ENCODE measurements at places on chromosomes 16 and 17.

DNA sequence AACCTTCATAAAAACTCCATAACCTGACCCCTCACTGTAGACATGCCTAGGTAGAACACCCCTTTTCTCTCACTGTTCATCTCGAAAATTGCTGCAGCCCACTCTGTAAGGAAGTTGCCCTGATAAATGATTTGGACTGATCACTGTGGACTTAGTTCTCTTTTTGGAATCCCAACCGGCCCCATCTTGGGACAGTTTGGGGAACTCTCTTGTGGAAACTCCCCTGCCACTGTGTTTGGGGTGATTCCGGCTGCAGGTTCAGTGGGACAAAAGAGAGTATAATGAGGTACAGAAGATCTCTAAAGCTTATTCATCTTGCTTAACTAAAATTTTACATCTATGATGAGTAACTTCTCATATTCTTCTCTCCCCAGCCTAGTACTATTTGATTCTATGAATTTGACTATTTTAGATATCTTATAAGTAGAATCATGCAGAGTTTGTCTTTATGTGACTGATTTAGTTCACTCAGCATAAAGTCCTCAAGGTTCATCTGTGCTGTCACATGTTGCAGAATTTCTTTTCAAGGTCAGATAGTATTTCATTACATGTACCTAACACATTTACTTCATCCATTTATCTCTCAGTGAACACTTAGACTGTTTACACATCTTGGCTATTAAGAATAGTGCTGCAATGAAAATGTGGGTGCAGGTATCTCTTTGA lies 84.9 kb downstream of the ABCA8 start:
- DNase-seq, result no peak

DNA sequence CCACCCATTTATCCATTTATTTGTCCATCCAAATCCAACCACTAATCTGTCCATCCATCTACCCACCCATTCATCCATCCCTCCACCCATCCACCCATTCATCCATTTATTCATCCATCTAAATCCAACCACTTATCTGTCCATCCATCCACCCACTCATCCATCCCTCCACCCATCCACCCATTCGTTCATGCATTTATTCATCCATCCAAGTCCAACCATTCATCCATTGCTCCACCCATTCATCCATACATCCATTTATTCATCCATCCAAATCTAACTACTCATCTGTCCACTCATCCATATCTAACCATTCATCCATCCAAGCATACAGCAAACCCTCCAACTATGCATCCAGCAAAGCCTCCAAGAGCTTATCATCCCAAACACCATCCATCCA lies 267.3 kb downstream of the XYLT1 start:
- DNase-seq, result no peak

DNA sequence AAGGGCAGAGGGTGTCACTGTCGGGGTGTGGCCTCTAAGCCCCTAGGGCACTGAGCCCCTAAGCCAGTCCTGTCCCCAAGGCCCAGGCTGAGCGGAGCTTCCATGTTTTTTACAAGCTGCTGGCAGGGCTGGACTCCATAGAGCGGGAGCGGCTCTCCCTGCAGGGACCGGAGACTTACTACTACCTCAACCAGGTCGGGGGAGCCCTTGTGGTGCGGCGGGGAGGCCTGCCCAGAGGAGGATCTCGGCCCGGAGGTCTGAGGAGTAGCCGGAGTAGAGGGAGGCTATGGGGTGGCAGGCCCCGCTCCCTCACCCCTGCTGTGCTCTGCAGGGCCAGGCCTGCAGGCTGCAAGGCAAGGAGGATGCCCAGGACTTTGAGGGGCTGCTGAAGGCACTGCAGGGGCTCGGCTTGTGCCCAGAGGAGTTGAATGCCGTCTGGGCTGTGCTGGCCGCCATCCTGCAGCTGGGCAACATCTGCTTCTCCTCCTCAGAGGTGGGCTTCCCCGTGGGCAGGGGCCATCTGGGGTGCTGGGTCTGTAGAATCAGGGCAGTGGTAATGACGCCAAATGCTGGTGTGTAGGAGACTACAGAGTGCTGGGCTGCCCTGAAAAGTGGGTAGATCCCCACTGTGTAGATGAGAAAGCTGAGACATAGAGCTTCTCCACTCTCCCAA lies 4.9 kb downstream of the MYO15B start:
- DNase-seq, result no peak

DNA sequence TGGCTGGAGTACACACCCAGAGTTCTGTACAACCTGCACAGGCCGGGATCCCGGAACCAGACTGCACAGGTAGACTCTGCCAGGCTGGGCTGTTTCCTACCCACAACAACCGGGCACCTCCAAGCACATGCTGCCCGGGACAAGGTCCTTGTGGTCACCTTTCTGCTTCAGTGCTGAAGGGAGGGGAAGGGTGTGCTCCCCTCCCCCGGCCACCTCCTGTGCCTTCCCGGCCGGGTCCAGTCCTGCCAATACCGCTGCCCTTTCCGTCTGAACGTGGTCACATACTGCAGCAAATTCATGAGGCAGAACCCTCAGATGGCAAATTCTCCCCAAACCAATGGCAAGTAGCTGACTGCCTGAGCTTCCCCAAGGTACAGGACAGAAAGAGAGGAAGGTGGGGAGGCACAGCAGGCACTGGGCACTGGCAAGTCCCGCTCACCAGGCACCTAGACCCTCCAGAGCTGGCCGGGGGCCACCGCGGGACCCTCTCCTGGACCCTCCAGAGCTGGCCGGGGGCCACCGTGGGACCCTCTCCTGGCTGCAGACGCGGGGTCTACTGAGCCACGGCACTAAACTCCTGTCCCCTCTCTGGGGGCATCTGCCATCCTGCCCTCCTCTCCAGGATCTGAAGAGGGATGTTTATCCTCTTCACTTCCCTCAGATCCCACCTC lies 22.8 kb downstream of the SLC43A2 start:
- no peak for DNase-seq

DNA sequence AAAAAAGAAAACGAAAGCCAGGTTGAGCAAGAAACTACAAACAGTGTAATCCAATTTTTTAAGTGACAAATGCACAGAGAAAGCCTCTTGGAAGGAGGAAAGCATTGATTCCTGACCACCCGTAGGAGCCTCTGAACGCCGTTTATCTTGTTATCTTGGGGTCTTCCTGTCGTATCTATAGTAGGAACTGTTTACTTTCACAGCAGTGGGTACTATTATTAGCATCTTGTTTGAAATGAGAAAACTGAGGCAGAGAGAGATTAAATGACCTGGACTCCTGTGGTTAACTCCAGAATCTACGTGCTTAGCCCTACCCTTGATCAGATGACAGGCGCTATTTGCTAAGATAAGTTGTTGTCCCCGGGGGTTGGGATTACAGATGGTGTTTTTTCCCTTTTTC lies 196.7 kb upstream of the FOXF1 start:
- DNase-seq, result no peak

DNA sequence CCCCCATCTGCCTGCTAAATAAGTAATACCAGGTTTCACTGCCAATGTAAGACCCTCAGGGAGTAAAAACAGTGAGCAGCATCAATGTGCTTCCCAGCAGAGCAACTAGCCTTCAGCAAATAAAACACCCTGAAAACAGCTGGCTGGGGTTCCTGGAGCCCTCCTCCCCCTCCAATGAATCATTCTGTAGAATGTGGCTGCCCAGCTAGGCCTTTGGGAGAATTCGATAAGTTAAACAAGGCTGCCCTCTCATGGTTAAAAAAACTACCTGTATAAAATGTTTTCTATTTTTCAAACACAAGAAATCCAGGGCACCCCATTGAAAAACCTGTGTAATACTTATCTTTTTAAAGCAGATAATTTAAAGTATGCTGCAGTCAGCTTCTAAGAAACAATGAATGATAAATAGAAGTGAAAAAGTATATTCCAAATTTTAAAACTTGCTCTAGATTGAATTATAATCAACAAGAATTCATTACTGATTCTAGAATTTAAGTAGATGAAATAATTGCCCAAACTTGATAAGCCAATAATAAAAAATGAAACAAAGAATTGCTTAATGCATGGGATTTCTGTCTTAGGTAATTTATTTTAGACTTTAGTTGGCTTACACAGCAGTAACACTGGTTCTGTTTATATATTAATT lies 9.4 kb upstream of the TOM1L1 start:
- DNase-seq, result peak; percentile 49

GRCh38 chr17:48054238-48055185 lies 6.4 kb downstream of the NFE2L1 start:
- DNase-seq, result peak; percentile 97

- DNase-seq, result no peak
These were observed 13.7 kb upstream of the VWA3A start for GRCh38 chr16:22078656-22079055.

- no peak for DNase-seq
These were observed 30.9 kb downstream of the IL4R start for GRCh38 chr16:27344721-27345120.

- DNase-seq, result no peak
These were observed 38.6 kb downstream of the CPNE2 start for GRCh38 chr16:57130950-57131321.

DNA sequence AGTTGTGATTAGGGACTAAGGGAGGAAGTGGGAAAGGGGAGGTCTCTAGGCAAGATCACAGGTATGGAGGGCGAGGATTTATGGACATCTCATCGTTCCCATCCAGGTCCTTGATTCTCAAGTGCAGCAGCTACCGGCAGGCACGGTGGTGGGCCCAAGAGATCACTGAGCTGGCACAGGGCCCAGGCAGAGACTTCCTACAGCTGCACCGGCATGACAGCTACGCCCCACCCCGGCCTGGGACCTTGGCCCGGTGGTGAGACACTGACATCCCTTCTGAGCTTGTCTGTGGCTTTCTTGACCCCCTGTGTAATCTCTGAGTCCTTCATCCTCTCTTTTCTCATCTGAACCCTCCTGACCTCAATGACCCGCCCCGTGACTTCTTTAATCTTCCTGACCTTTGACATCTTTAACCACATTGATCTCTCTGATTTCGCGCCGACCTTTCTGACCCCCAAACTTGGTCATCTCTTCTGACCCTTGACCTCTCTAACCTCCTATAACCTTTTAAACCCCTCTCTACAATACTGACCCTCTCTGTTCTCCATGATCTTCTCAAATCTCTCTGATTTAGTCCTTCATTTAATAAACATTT lies 3.8 kb downstream of the PLD2 start:
- no peak for DNase-seq

DNA sequence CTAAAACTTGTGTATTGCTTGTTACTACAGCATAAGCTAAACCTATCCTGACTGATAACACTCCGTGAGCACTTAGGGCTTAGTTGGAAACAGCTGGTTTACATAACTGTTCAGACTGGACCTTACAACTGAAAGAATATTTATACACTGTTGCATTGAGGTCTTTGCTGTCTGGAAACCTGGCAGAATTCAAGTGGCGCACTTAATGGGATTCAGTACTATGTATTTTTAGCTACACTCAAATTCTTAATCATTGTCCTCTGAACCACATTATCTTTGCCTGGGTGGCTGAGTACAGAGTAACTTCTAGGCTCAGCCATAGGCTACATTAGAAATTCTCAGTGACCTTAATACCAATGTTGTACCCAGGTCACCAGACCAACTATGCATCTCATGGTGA lies 172.9 kb downstream of the PMP22 start:
- no peak for DNase-seq

DNA sequence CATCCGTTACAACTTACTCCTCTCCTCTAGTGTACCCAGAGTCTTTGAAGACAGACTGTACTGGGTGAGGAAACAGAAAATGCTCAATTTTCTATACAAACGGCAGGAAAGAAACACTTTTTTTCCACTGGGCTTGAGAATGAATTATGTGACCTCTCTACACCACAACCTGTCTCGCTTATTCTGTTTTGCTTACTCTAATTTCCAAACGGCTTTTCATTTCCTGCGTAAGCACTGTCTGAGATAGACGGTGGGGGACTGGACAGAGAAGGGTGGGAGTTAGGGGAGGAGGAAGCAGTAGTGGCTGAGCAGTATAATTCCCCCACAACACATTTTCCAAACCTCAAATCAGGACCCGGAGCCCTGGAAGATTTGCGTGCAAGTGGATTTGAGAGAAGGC lies 191.4 kb upstream of the SDK2 start:
- peak; percentile 45 for DNase-seq

- DNase-seq, result no peak
These were observed 12.5 kb downstream of the CALCOCO2 start for GRCh38 chr17:48843187-48843900.

DNA sequence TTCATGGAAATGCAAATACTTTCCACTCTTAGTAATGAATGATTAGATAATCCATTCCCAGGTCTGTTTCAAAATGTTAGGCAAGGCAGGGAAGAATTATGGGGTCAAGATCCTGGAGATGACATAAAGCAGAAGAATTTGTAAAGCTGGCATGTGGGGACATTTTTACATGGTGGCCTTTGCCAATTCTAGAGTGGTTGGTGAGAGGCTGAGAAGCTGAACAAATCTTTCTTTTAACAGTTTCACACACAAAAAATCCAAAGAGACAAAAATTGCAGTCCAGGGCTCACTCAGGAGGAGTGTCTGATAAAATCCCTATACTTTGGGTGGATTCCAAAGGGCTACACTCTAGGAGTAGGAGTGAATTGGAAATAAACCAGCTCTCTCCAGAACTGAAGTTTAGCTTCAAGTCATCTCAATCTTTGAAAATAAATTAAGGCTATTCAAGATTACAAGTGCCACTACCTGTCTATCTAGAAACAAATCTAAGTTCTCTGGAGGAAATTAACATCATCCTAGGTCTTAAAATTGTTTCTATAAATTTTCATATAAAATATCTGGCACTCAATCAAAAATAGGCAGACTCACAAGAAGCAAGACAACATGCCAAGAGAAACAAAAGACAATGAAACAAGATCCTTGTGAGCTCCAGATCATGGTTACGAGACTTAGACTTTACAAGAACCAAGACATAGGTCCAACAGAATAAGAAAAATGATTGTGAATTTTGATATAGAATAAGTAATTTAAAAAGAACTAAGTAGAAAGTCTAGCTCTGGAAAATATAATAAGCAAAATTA lies 113.0 kb upstream of the AXIN2 start:
- DNase-seq, result no peak

- no peak for DNase-seq
These were observed 940.4 kb downstream of the KCNJ2 start for GRCh38 chr17:71109697-71110096.

DNA sequence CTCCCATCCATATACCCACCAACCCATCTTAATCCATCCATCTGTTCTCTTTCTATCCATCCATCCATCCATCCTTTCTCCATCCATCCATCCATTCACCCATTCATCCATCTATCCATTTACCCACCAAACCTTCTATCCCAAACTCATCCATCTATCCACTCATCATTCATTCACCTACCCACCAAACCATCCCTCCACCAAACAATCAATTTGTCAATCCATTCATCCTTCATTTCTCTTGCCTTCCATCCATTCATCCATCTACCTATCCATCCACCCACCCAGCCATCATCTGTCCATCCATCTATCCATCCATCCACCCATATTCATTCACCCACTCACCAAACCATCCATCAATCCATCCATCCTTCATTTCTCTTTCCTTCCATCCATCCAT lies 44.6 kb upstream of the CIBAR2 start:
- DNase-seq, result no peak

GRCh38 chr17:78460176-78460675 lies 81.8 kb downstream of the PGS1 start:
- no peak for DNase-seq

GRCh38 chr16:76653390-76654026 lies 376.3 kb downstream of the CNTNAP4 start:
- DNase-seq, result peak; percentile 70

Data from NCI-H2227 treated with DMSO at 0.1 percent for 48 hours (cell line).